ENCODE measurements at places on chromosomes 7 and 10.

DNA sequence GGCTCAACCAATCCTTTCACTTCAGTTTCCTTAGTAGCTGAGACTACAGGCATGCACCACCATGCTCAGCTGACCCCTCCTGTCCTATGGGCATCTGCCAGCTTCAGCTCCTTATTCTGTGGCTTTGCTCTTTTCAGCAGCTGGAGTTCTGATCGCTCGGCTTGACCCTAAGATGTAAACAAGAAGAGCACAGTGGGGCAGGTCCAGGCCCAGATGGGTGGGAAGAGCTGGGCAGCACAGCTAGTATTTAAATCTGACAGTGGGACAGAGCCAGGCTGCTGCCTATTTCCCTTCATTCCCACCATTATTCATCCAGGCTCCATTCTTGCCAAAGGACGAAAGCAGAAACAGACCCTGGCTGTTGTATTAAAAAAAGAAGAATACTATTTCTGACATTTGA lies 494.9 kb upstream of the PODXL start:
- DNase-seq, result no peak

DNA sequence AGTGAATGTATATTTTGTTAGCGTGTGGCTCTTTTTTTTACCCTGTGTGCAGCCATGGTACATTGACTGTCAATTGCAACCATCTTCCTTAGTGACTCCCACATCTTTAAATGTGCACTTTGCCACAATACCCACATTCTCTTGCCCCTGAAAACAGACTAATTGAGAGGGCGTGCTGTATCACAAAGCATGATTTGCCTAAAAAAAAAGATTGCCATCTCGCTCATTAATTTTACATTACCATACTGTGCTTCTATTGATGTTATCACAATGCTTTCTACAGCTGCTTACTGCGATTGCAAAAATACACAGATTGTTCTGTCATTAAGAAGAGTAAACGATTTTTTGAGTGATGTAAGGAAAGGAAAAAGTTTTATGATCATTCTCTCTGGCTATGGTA lies 613.1 kb upstream of the NRP1 start:
- no peak for DNase-seq

DNA sequence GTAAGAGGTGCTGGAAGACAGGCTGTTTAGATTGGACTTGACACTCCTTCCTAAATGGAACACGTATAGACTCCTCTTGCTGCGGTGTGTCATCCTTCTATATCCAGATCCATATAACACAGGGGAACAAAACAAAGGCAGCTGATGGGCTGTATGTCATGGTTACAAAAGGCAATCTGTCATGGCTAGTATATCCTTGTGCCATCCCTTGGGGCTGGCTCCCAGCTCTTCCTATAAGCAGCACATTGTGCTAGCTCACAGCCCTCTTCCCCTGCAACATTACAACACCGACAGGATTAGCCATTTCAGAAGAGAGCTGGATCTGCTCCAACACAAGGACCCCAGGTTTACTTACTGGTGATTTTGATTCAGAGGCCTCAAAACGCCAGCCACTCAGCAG lies 15.3 kb downstream of the LIPK start:
- no peak for DNase-seq

GRCh38 chr10:69413221-69413865 lies 3.4 kb downstream of the TACR2 start:
- peak; percentile 20 for DNase-seq

- no peak for DNase-seq
Observed at GRCh38 chr7:55206235-55207029, 158.7 kb upstream of the LANCL2 start.

GRCh38 chr7:41374150-41374848 lies 328.6 kb downstream of the INHBA start:
- no peak for DNase-seq

DNA sequence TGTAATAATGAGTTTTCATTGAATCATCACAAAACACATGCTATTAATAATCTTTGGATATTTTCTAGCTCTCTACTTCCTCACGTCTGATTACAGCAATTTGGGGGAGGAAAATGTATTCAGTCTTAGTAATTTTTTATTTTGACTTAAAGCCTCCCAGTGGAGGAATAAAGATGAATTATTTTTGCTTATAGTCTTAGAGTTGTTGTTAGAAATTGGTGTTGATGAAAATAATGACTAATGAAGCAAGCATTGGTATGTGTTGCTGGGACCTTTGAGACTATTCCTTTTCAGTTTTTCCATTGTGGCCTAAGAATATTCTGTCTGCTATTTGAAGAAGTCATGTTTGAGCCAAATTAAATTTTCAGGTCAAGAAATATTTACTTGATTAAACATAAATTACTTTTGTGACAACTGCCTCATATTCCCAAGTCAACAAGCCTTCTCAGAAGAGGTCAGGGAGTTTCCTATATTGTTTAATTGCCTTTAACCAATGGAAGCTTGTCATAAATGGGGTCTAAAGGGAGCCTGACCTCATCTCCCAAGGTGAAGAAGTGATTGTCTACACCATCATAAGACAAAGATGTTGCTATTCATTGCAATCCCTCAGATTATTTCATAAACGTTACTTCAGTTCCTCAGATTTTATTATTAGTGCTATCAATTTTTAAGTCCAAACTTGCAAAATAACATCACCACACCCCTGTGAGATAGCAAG lies 90.0 kb downstream of the ST7 start:
- DNase-seq, result no peak

GRCh38 chr10:92222603-92223262 lies 68.1 kb downstream of the CPEB3 start:
- DNase-seq, result no peak

All from stimulated activated naive B cell treated with anti-CD40 and anti-IgM and Interleukin-4, amounts not matched to agents 10 μg/mL and 1 μg/mL and 100 μg/mL, for 72 hours (primary cell).